SW 1271 (cell line): ENCODE measurements at places on chromosomes 16 and 17.

DNA sequence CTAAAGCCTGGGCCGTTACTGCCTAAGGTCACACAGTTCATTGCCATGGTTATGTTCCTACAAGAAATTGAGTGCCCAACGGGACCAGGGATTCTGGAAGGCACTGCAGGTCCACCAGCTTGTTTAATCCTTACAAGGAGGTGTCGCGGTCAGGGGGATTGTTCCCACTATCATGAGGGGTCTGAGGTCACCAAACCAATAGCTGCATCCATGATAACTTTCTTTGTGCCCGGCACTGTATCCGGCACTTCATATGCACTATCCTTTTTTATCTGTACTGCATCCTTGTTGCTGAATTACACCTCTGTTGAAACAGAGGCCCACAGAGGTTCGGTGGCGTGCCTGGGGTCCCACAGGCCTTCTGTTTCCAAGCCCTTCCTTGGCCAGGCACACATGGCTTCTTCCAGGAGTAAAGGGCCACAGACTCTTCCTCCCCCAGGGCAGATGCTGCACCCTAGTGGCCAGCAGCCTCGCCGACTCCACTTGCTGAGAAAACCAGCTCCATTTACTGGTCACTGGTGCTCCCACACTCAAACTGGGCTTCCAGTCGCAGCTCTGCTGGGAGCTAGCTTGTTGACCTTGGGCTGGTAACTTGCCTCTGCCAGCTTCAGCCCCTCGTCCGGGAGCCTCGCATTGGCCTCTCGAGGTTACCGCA is 82.0 kb upstream of the PLCG2 start:
- peak; percentile 36 for DNase-seq

DNA sequence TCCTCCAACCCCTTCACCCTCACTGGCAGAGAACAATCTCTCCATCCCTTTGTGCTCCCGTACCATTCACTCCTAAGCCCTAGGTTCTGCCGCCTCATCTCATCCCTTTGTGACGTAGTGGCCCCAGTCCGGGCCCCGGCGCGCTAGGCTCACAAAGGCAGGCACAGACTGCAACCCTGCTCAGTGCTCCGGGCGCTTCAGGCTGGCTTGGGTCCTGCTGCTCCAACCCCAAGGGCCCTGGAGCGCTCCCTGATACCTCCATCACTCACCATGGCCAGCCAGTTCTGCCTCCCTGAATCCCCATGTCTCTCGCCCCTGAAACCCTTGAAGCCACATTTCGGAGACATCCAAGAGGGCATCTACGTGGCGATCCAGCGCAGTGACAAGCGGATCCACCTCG is at the start of gene KIF2B:
Gene KIF2B (plus strand): TSS at position 164 of the 400 bp plus-strand sequence. CDS start 107 bp downstream, at position 271.
- DNase-seq, result no peak

- DNase-seq, result no peak
Measured at GRCh38 chr17:17866425-17866824, 29.6 kb upstream of the SREBF1 start.

GRCh38 chr16:56604966-56605365 is 3.4 kb upstream of the MT2A start:
- DNase-seq, result no peak

GRCh38 chr17:37743612-37743874 is 1.3 kb downstream of the HNF1B start:
- no peak for DNase-seq

DNA sequence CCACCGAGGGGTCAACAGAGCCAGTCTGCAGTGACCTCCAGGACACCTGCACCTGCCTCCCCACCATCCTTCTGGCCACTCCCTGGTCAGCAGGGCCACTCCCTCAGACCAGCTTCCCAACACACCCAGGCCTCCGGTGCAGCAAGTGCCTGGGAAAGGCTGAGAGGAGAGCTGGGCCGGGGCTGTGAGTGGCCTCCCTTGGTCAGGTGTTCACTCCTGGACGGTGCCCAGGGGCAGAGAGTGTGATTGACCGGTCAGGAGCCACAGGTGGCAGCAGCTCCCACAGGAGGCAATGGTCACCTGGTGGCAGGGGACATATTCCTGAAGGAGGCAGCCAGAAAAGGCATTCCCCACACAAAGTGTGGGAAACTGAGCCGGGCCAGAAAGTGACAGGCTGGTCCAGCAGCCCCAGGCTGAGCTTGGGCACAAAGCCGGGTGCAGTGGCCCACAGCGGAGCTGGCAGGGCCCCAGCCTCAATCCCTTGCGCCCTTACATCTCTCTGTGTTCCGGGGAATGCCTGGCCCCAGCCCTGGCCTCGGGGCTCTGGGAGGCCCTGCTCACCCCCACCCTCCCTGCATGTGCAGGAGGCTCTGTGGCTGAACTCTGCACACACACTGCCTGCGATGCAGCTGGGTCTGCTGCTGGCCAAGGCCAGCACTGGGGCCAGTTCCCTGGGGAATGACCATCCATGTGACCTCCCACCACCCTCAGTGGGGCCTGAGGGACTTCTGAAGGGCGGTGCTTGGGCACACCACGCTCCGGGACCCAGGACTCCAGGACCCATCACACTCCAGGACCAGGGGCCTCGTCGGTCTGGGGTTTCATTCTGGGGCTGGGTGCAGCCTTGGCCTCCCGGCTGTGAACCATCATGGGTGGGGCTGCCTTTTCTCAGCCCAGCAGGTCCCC is 1.2 kb upstream of the C17orf99 start:
- no peak for DNase-seq

DNA sequence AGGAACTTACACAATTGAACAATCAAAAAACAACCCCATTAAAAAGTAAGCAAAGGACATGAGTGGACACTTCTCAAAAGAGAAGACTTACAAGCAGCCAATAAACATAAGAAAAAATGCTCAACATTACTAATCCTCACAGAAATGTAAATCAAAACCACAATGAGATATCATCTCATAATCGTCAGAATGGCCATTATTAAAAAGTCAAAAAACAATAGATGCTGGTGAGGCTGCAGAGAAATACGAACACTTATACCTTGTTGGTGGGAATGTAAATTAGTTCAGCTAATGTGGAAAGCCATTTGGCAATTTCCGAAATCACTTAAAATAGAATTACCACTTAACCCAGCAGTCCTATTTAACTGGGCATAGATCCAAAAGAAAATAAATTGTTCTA is 301.9 kb upstream of the KCNJ16 start:
- no peak for DNase-seq

DNA sequence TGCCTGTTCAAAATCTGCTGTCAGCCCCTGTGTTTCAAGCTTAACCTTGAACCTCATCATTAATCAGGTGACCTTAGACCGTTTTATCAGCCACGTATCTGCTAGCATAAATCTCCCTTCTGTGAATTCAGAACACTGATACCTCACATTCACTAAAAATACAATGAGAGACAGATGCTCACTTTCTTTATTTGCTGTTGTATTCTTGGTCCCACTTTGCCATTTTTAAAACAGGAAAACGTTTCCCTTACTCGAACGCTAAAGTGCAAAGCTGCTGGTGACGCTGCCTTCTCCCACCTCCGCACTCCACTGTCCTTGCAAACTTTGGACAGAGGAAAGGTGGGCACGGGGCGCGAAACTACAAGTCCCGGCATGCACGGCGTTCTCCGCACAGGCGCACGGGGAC is 220 bp upstream of the ARHGAP44 start:
- DNase-seq, result no peak

- no peak for DNase-seq
Measured at GRCh38 chr17:82775001-82775823, 23.3 kb downstream of the TBCD start.

GRCh38 chr17:31738996-31739699 is 119.9 kb downstream of the COPRS start:
- no peak for DNase-seq

DNA sequence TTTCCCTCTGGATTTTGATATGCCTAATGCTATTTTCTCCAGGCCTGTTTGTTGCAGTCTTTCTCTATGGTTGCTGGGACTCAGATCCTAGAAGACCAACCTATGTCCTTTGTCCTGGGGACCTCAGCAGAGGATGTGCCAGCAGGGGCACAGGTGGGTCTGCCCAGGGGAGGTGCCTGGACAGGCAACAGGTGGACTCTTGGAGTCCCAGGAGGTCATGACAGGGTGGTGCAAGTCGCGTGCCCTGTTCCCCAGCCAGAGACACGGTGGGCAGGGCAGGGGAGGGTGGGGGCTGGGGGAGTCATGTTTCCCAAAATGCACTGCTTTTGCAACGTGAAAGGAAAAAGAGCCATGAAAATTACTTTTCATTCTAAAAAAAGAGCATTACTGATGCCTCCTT is 26.3 kb upstream of the PLLP start:
- no peak for DNase-seq

- DNase-seq, result peak; percentile 23
Measured at GRCh38 chr16:10918294-10919002, 23.8 kb downstream of the DEXI start.

GRCh38 chr17:45031231-45032173 is 19.9 kb downstream of the DCAKD start:
- DNase-seq, result no peak

DNA sequence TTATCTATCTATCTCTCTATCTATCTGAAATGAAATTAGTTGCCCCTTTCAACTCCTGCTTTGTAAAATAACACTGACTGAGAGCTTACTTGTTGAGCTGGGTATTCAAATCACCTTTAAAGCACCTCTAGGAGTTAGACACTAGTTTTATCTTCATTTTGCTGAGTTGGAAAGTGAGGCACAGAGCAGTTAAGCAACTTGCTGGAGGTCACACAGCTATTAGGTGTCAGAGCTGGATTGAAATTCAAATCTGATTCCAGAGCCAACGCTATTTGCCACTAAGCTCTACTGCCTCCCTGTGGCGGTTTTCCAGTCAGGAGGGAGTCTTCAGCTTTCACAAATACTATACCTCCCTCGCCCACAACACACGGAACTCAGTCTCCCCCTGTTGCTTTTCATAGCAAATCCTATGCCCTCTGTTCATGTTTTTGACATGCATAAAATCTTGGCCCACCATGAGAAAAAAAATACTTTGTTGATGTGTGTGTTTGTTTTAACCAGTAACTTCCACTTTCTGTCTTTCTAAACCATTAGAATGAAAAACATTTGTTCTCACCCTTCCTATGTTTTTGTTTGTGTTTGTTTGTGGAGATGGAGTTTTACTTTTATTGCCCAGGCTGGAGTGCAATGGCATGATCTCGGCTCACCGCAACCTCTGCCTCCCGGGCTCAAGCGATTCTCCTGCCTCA is 74.8 kb upstream of the SMURF2 start:
- DNase-seq, result peak; percentile 78

- no peak for DNase-seq
Measured at GRCh38 chr17:74819801-74820436, 39.8 kb downstream of the GRIN2C start.
